SJSA1 (cell line): ENCODE measurements at places on chromosomes 4 and X. TPM values are rescaled to one million over a fixed set of nuclear protein-coding genes. Genes with fewer than 3 reads are reported as not detected.

GRCh38 chr4:10101671-10102473 is 14.7 kb downstream of the WDR1 start:
- H3K4me1 ChIP-seq: peaks cover 34% of the 10 kb centered on the region
- no peak overlapping the region for H3K4me3 ChIP-seq
- no peak for DNase-seq
- no peaks in the 10 kb centered on the region for H3K27me3 ChIP-seq

GRCh38 chr4:143626134-143626911 is 74.2 kb downstream of the FREM3 start:
- DNase-seq: peak; percentile 71
- H3K27me3 ChIP-seq: no peaks in the 10 kb centered on the region
- H3K4me1 ChIP-seq: peaks cover 13% of the 10 kb centered on the region

DNA sequence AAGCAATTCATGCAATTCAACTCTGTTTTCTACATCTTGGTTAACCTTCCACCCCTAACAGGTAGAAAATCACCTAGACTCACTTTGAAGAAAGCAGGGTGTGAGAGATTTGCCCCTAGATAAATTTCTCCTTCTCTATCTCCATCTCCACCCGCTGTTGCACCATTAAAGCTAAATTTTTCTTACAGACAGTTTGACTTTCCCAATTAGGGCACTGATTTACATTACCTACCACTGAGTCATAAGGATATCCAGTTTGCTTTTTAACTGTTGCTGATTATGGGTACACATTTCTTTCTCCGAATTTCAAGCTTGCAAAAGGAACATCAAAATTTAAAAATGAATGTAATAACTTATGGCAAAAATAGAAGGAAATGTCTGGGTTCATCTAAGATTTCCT is 13.0 kb downstream of the SLC7A11 start:
- peaks cover 39% of the 10 kb centered on the region for H3K4me1 ChIP-seq
- no peak overlapping the region for H3K4me3 ChIP-seq
- peaks cover 78% of the 10 kb centered on the region for H3K36me3 ChIP-seq
- H3K27me3 ChIP-seq: no peaks in the 10 kb centered on the region
- DNase-seq: no peak

The TEX13B gene
- not detected in 2 replicates for total RNA-seq

The ATXN3L gene
- not detected in 2 replicates for total RNA-seq

The NSD2 gene
- total RNA-seq: 35.9 and 39.0 TPM in 2 replicates

The AVPR2 gene
- total RNA-seq: not detected in 2 replicates

The PHEX gene
- 0.16 TPM in 1 of 2 replicates, not detected in the other for total RNA-seq

The DGKQ gene
- 2.4 and 4.2 TPM in 2 replicates for total RNA-seq
